ENCODE measurements at places on chromosomes 2 and 18.

GRCh38 chr18:67726882-67727281 lies 210.4 kb upstream of the DSEL start:
- no peak for DNase-seq

- DNase-seq, result no peak
Observed at GRCh38 chr2:236706288-236706687, 136.7 kb downstream of the ACKR3 start.

- no peak for DNase-seq
Observed at GRCh38 chr18:74682991-74683297, 85.3 kb downstream of the ZNF407 start.

DNA sequence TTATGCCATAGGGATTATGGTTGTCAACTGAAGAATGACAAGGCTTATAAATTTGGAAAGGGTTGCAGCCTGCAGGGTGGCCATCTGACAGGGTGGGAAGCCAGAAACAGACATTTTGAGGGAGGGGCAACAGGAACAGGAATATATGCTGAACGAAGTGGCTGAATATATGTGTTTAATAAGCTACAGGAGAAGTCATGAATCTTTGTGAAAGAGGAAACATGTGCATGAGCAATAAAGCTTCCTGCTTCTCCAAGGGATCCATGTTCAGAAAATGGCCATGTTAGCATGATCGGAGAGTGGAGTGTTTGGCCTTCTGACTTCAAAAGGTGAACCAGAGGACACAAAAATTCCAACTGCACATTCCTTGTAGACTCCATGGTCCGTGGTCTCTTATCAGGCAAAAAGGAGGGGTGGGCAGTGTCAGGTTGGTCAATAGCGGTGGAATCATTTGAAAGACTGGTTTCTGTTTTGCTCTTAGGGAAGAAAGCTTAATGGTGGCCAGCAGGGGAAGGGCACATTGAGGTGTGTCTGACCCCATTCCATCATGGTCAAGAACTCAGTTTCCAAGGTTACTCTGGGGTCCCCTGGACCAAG lies 144.1 kb downstream of the SOCS6 start:
- no peak for DNase-seq

DNA sequence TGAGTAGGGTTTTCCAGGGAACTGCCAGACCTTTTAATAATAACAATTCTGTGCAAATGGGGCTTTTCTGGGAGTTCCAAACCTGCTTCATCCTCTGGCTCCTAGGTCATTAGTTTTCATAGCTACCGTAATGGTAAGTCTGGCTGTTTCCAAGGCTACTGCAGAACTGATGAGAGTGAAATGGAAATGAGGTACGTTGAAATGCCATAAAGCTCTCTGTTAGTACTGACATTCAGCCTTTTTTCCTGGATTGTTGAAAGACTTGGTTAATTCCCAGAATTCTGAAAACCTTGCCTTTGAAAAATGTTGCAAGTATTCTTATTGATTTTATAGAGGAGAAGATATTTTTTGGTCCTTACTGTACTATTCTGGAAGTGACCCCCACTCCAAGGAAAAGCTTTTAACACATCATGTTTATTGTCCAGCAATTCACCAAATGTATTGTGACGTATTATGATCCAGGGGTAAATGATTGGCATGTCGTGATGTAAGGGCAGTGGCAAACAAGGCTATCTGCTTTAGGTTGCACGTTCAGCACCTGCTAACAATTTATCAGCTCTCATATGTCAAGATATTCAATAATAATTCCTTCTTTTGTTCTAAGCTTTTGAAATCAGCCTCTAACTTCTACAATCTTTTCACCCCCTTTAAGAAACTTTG lies 767.0 kb upstream of the RAB6C start:
- no peak for DNase-seq
